ENCODE measurements at places on chromosomes 12 and 14.

DNA sequence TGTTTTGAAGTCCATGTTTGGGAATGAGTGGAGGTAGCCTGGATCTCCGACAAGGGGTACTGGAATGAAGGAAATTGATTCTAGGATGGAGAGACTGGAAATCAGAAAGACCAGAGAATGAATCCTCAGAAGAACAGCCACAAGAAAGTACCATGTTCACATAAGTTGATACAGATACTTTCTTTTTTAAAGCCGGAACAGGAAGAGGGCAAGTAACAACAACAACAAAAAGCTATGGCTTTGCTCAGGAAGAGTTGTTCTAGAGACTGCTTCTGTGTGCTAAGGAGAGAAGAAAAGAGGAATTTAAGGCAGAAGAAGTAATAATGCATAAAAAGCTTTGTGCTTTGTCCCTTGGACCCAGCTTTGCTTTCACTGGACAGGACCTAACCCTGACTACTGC lies 6.2 kb downstream of the TC2N start:
- DNase-seq, result no peak

GRCh38 chr12:96064271-96064670 lies 28.9 kb upstream of the LTA4H start:
- DNase-seq, result no peak

DNA sequence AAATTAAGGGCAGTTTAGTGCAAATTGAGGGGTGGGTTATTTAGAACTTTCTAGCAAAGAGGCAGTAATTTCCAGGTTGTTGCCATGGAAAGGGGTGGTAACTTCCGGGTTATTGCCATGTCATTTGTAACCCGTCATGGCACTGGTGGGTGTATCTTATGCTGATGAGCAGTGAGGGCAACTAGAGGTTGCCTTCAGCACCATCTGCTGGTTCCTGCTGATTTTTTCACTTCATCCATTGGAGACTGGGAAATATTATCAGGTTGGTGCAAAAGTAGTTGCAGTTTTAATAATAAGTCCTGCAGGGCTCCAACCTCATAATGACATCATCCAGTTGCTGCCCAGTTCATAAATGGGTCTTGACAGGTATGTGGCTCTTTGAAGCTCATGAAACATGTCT lies 24.4 kb upstream of the SERPINA4 start:
- no peak for DNase-seq

GRCh38 chr12:124636138-124636978 lies 68.9 kb upstream of the NCOR2 start:
- DNase-seq, result peak; percentile 68

DNA sequence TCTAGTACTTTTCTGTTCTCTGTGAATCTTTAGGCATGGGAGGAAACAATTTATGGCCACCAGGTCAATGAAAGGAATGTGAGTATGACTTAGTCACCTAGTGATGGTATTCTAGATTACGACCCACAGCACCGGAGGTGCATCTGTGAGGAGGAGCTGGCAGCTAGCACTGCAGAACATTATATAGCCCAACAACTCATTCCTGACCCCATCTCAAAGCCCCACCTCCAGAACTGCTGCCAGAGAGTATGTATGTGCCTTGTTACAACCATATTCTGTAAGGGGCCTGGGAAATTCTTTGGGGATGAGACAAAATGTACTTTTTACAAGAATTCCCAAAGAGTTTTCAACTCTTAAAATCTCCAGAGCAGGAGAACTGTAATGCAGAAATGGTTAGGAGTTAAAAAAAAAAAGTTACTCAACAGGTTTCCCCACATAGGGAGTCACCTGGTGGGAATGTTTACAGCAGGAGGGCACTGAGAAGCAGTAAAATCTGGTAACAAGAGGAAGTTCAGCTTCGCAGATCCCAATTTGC lies 34.9 kb upstream of the CERS5 start:
- DNase-seq, result no peak

Data from stimulated activated CD8-positive, alpha-beta memory T cell treated with anti-CD3 and anti-CD28 coated beads, Interleukin-7, amount 100 ng/mL, for 48 hours (primary cell).